ENCODE measurements at places on chromosomes 12 and 14.

DNA sequence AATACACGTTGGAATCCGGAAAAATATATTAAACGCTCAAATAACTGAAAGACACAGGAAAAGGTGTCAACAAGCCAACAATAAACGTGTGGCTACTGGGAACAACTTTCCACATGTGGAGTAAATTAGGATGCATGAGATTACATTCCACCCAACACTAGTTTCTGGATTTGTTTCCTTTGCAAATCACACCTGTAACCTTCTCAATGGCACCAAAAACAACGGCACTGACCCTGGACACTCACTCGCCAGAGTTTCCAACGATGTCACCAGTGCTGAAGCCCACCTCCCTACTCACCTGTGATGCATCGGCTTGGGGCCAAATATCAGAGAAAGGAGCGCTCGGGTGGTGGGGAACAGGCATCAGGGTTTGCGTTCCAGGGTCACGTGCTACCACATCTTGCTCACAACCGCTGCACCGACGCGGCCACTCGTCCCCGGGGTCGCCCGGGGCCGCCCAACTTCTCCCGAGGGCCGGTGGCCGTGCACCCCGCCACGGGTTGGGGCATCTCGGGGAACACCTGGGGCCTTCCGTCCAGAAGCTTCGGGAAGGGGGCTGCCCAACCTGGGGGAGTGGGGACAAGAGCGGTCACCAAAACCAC is 629 bp downstream of the PRDM4 start:
- DNase-seq: peak; percentile 0

GRCh38 chr12:125070661-125071390 is 5.6 kb downstream of the AACS start:
- no peak for DNase-seq

DNA sequence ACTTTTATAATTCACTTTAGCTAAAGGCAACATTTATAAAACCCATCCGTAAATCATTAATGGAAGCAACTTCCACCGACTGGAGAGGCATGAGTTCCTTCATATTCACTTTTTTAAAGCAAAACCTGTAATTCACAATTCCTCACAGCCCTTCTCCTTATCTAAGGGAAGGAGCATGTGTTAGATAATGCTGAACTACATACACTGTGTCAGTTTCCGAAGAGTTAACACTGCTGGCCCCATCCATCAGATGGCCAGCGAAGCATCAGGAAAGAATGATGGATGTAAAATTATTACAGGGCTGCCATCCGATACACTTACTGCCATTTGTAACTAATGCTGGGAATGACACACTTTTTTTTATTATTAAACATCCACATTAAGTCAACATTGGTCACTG is 392.8 kb downstream of the SOX5 start:
- DNase-seq: no peak

- DNase-seq: no peak
Measured at GRCh38 chr14:39266525-39266870, 32.8 kb downstream of the MIA2 start.

- DNase-seq: no peak
Measured at GRCh38 chr12:77236066-77236465, 170.7 kb upstream of the E2F7 start.

DNA sequence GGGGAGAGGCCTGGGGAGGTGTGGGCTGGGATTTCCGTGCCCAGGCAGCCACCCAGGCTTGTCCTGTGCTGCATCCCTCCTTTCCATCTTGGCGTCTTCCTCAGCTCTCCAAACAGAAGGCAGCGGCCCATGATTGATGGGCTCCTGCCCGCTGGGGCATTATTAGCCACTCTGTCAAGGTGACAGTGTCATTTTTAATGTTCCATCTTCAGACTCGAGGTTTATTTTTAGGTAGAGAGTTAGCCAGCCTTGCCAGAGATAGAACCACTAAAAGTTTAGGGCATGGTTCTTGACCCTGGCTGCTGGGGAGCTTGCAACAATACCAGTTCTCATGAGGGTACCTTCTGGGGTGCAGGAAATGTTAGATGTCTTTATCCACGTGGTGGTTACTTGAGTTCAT is 90.1 kb downstream of the AACS start:
- no peak for DNase-seq

DNA sequence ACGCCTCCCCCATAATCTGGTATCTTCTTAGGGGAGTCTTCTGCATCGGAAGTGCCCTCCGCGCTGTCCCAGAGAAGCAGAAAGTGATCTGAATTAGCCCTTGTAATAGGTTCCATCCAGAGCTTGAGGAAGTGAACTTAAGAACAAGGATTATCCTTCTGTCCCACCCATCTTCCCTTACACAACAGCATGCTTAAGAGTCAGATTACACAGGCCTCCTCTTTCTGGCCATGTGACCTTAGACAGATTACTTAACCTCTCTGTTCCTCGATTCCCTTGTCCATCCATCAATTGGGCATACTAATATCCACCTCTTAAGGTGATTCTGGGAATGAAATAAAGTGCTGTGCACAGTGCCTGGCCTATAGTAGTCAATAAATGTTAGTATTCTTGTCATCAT is 11.4 kb downstream of the CABP1 start:
- DNase-seq: no peak

DNA sequence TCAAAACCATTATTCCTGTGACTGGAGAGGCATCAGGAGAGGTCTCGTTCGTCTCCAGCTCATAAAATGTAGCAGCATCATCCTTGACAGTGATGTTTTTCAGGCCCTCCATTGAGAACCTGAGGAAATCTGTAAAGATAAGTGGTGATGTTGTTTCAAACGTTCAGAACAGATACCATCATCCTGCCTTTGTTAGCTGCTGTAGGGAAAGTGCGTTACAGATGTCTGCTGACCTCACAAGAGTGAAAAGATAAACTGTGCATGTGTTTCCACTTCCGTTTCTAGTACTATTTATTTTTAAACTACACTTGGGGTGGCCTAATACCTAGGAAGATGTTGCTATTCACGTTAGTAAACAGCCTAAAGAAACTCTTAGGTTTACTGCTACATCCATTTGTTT is 28.4 kb downstream of the BCL2L14 start:
- DNase-seq: no peak

DNA sequence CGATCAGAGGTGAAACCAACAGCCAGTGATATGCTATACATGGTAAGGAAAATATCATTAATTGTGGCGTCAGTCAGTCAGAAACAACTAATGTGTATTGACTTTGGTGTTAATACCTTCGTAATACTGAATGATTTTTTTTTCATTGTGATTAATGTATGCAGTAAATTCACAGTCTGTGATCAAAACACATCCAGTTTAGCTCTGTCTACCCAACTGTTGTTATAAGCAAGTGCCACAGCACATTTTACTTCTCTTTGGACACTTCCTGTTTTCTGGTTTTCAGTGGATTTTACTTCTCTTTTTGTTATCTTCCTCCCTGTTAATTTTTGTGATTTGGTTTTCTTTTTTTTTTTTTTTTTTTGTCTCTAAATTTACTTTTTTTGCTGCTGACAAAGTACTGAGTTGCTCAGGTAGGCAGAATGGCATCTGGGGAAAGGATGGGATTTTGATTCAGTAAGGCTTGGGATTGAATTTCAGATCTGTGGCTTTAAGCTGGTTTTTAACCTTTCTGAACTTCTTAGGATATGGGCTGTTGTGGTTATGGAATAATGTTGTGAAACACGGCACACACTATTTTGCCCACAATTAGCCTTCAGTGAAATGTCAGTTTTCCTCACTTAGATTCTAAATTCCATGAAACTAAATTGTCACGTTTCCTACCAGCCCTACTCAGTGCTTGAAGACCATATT is 604 bp downstream of the GLIPR1 start:
- no peak for DNase-seq
